ENCODE measurements at places on chromosomes 12 and 14. TPM values are rescaled to one million over a fixed set of nuclear protein-coding genes. Genes with fewer than 3 reads are reported as not detected.

The TNS2 gene
- total RNA-seq = 52.9 TPM

The SOX5 gene
- total RNA-seq = not detected

The RECQL gene
- total RNA-seq = 63.1 TPM

The PRPF40B gene
- 5.6 TPM for total RNA-seq

The DNAJC22 gene
- total RNA-seq = 21.5 TPM

The CDCA3 gene
- 68.4 TPM for total RNA-seq

The SSPN gene
- 0.34 TPM for total RNA-seq

The KRT77 gene
- total RNA-seq = not detected

The NKX2-8 gene
- total RNA-seq = 4.1 TPM

The GAPDH gene
- total RNA-seq = 8,736 TPM

The GDF11 gene
- total RNA-seq = 3.0 TPM

The KRT74 gene
- not detected for total RNA-seq

The FAR2 gene
- not detected for total RNA-seq

The FSCB gene
- total RNA-seq = not detected

The SDR9C7 gene
- not detected for total RNA-seq

The RTN1 gene
- total RNA-seq = not detected

The C12orf54 gene
- total RNA-seq = not detected

The SERPINA10 gene
- not detected for total RNA-seq

The LRRIQ1 gene
- 1.3 TPM for total RNA-seq

The FAM90A1 gene
- total RNA-seq = 0.10 TPM

The SLC41A2 gene
- total RNA-seq = 18.7 TPM

The KCTD10 gene
- 53.6 TPM for total RNA-seq

The SPX gene
- total RNA-seq = 2.3 TPM

The TAS2R14 gene
- 0.77 TPM for total RNA-seq

The ENDOU gene
- not detected for total RNA-seq

The ADCY4 gene
- total RNA-seq = not detected

The PRMT5 gene
- 116 TPM for total RNA-seq

The EPYC gene
- total RNA-seq = not detected

The B4GALNT3 gene
- 0.75 TPM for total RNA-seq

The CLMN gene
- 5.5 TPM for total RNA-seq

The TMPRSS12 gene
- total RNA-seq = not detected

The PARPBP gene
- 22.2 TPM for total RNA-seq

The DTX1 gene
- total RNA-seq = 0.31 TPM

The PRH2 gene
- total RNA-seq = not detected

The SMIM41 gene
- not detected for total RNA-seq

The PLD4 gene
- total RNA-seq = 0.05 TPM

The AHNAK2 gene
- total RNA-seq = 200 TPM

The KRT80 gene
- 66.0 TPM for total RNA-seq

The SELPLG gene
- 0.87 TPM for total RNA-seq

The OAS2 gene
- 0.44 TPM for total RNA-seq

The PZP gene
- total RNA-seq = not detected

The SERPINA1 gene
- total RNA-seq = 0.72 TPM
